NK-92 treated with Interleukin-12 subunit alpha and Interleukin-12 subunit beta, amount 100 ng/mL, for 24 hours (cell line): ENCODE measurements at places on chromosomes 1 and 21.

- DNase-seq = no peak
Observed at GRCh38 chr1:231264642-231265041, 23.6 kb downstream of the GNPAT start.

DNA sequence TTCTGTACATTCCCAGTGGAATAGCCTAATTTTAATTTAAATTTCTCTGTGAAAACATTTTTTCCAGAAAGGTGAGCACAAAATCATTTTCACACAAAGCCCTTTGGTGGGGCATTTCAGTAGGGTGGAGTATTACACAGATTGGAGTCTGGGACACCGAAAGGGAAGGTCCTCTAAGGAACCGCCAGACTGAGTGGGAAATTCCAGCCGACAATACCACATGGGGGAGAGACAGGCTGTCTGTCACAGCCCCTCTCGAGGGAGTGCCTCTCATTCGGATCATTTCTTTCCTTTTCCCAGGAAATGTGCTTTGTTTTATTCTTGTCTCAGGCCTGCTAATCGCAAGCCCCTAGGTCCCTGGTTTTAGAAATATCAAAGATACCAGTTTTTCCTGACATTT is 150.6 kb upstream of the HOOK1 start:
- no peak for DNase-seq

DNA sequence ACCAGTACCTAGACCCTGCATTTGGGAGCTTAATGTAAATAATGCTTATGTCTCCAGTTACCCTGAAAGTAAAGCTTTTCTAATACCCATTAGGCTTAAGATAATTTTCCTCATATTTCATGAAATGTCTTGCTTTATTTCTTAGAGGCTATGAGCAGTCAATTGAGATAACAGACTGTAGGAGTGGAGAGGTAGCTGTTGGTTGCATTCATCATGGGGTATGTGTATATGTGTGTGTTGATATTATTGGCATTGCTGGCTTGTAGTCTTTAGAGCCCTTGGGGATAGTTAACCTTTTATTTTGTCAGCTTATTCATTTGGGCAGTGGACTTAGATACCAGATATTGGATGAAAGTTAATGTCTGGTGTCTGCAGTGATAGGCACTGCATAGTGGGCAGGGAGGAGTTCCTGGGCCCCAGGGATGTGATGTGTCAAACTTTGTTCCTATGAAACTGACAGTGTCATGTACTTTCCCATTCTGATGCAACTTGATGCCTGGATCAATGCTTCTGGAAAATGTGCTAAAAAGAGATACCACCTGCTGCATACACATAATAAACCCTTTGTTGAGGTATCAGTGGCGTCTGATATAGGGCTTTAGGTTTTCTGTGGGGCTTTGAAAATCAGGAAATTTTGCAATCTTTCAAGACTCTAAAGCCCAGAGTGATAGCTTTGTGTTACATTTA is 83.9 kb downstream of the MAST2 start:
- no peak for DNase-seq

DNA sequence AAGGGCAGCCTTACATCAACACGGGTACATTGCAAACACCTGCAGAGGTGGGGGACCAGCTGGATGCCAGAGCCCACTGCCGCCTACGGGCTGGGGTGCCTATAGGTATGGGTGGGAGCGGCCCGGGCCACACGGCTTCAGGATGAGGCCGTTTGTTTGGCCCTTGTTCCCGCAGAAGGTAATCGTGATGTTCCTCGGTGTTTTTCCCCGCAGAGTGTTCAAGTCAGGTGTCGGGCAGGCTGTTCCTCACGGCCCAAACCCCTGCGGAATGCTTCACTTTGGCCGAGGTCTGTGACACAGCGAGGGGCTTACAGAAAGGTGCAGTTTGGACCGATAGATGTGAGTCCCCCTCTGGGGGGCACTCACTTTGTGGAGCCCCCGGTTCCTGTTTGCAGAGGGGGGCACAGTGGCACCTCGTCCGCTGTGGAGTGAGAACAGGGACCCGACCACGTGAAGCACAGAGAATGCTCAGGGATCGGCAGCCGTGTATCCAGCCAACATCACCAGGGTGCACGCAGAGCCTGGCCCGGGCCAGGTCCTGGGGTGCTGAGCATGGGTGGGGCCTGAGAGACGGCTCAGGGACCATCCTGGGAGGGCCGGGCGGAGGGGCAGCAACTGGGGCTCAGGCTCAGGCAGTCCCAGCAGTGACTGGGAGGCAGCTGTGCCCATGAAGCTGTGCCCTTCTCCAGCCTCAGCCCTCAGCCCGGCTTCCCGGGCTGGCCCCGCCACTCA is 453 bp upstream of the TTLL10 start:
- DNase-seq = no peak

DNA sequence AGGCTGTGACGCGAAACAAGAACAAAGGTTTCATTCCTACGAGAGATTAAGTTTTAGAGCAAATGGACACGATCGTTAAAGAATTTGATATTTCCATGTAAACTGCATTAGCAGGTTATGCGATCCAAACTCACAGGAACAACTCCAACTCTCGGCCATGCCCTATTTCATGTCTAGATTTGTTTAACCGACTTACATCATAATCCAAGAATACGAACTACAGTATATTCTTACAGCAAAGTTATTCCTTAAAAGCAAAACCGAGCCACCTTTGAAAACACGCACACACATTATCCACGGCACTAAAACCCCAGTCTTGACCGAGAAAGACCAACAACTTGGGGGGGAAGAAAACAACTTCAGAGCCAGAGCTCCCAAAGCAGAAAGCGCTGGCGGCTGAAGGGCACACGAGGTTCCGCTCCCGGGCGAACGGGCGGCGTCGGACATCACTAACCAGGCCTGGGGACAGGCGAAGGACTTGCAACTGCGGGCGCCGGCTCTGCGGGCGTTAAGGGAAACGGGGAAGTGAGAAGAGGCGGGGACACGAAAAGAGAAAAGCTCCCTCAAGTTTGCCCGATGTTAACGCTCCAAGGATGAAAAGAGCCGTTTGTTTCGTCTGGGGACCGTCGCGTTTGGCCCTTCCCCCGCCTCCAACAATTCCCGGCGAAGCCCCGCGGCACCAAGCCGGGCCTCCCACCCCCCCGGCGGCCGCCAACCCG is 690 bp downstream of the B3GALNT2 start:
- peak; percentile 47 for DNase-seq

- no peak for DNase-seq
Observed at GRCh38 chr1:37890378-37891014, 31.1 kb upstream of the MTF1 start.

DNA sequence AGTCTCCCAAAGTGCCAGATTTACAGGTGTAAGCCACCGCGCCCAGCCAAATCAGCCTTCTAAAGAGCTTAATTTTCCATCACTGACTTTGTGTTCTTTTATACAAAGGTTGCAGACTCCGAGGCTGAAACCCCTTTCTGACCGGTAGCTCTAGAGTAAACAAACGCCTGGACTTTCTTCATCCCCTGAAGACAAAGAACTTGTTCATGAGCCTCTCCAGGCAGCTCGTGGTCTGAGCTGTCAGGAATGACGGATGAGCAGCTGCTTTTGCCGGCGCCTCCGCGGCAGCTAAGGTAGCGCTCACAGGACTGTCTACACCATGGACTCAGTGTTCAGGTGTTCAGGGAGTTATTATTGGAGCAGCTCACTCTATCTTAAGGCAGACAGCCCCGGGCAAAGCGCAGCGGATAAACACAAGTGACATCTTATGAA is 128.5 kb upstream of the ERRFI1 start:
- DNase-seq = no peak

GRCh38 chr1:211326528-211327345 is at the start of gene TRAF5:
TRAF5 (plus strand) TSS chr1:211326833; CDS start chr1:211353240, 26,407 bp downstream.
- peak; percentile 45 for DNase-seq

GRCh38 chr1:196933531-196934189 is 9.9 kb upstream of the CFHR2 start:
- DNase-seq = no peak

DNA sequence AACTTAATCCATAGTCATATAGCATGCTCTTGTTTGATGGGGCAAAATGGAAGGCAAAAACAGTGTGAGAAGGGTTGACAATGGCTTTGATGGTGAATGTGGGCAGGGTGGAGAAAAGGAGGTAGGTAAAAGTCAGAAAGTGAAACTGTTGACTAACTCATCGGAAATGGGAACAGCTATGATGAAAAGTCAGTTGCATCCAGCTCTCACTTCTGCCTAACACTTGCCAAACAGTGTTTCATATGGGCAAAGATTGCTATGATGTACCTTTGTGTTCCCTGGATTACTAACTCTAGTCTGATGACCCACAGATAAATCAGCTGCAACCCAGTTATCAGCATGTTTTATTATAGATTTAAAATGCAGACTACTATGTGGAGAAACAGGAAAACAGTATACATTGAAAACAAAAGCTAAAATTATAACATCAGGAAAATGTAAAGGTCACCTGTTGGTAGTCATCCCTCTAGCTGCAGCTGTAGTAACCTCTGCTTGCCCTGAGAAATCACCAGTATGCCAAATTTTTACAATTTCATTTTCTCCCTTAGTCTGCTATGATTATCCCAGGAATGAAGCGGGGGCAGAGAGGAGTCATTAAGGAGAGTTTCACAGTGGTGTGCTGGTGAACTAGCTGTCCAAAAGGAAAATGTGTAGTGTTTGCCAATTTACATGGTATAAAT is 11.7 kb downstream of the TNFSF18 start:
- DNase-seq = no peak

DNA sequence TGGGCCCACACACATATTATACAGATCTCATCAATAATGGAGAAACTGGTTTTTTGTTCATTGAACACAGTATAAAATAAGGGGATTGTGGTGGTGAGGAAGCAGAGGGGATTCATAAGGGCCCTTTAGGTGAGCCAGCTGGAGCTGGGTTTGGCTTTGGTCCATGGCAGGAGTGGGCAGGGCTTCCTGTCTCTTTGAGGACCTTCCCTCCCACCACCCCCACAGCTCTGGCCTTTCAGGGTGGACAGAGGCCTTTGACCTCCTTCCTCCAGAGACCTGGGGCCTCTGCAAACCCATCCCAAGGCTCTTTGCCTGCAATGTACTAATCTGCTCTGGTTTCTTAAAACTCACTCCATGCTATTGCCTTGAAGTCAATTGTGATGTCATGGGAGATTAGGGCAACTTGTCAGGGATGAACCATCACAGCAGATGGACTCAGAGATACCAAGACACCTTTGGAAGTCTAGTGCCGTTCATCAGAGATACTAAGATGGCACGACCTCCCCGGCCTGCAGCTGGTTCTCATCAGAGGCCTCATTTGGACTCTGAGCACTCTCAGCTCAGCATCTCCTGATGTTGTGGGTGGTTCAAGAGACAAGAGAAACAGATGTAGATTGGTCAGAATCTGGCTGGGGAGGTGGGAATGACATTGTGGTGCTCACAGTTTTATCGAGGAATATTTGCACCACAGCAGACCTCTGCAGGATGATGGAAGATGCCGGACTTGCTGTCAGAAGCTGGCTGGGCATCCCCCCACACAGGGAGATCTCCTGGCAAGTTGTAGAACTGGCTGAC is 37.9 kb downstream of the LHX4 start:
- DNase-seq = no peak

- no peak for DNase-seq
Observed at GRCh38 chr1:82258887-82259286, 458.2 kb downstream of the ADGRL2 start.

- DNase-seq = no peak
Observed at GRCh38 chr1:51313961-51314777, 16.2 kb downstream of the TTC39A start.

- DNase-seq = no peak
Observed at GRCh38 chr1:198642983-198643382, 4.1 kb downstream of the PTPRC start.

DNA sequence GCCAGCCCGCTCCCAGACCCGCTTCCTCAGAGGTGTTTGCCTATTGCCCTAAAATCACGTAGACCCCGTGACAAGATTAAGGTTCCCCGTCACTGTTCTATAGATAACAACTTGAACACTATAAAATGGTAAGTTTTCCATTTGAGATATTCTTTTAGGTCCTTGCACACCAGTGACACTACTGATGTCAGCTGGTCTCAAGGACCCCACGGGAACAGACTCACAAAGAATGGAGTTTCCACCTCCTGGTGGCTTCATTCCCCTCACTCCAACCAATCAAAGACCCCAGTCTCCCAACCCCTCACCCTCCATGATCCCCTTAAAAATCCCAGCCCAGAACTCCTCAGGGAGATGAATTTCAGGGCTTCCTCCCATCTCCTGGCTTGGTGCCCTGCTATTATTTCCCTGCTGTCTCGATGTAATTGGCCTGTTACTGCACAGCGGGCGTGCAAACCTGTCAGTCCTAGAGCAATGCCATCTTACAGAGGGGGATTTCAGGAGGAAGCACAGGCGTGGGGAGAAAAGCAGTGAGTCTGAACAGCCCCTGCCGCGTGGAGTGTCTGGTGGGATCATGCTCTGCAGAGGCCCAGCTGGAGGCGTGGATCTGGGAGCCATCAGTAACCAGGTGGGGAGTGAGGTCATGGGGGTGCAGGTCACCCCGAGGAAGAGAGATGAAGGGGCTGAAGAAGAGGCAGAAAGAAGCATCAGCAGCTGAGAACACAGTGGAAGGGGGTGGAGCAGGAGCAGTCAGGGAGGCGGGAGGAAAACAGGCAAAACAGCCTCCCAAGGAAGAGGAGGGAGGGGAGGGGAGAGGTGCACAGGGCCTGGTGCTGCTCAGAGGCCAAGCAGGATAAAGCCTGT is 35.1 kb upstream of the LBR start:
- no peak for DNase-seq
